ENCODE measurements at places on chromosomes 4 and X.
A peak's percentile ranks its signal among the peaks of the same experiment; 100 is the strongest.

DNA sequence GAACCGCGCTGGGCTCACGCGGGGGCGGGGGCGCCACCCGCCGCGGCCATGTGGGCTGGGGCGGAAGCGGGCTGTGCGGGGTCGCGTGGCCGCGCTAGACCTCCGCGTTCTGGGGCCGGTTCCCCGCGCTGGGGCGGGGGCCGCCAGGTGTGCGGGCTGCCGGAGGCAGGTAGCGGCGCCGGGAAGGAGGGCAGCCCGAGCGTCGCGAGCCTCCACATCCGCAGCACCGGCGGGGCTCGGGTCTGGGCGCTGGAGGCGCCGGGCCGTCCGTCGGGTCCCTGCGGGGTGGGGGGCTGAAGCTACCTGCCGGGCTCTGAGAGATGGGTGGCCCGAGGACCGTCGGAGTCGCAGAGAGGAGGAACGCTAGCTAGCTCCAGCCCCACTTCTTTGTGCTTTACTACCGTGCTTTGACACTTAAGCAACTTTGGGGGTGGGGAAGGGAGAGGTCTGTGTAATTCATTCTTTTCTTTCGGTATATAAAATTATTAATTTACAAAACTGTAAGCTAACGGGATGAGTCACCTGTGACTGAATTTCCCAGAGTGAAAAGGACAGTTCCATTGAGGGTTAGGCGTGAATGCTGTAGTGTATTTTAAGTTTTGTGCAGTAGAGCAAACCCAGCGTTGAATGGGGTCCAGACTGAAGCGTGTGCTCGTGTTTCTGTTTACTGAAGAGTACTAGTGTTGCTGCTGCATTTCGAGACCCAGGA is 689 bp downstream of the METAP1 start:
- peak; percentile 54 for DNase-seq

DNA sequence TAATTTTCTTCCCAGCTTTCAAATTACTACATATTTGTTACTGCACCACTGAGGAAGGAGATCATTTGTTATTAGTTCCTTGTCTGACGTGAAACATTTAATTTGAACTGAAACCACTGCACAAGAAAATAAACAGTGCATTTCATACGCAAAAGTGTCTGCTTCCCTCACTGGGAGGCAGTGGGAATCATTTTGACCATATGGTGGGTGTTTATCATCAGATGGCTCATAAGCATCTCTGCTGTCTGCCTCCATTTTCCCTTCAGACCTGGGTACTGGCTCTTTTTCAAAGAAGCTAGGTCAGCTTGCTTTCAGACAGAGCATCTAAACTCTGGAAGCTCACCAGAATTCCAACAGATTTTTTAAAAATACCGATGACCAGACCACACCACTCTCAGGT is 135.2 kb downstream of the PCDH19 start:
- DNase-seq, result no peak

- peak; percentile 85 for DNase-seq
Measured at GRCh38 chr4:4820261-4820660, 39.2 kb upstream of the MSX1 start.

DNA sequence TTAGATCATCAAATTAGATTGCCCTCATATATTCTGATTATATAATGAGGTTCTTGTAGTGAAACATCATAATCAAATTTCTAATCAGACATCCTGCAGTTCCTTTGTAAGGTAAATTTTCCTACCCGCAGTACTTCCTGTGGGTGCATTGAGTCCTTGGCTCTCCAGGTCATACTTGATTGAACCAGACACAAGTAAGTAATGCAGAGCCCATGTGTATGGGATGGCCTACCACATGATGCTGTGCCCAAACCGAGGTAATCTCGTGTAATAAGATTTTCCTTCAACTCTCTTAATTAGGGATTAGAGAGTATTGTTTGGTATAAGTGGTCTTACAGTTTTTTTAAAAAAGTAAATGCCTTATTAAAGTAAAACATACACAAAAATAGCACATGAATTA is 1841.8 kb downstream of the PCDH7 start:
- DNase-seq, result no peak

- DNase-seq, result no peak
Measured at GRCh38 chrX:116241001-116241400, 70.5 kb downstream of the AGTR2 start.

- DNase-seq, result no peak
Measured at GRCh38 chr4:43331226-43332051, 438.9 kb downstream of the GRXCR1 start.

DNA sequence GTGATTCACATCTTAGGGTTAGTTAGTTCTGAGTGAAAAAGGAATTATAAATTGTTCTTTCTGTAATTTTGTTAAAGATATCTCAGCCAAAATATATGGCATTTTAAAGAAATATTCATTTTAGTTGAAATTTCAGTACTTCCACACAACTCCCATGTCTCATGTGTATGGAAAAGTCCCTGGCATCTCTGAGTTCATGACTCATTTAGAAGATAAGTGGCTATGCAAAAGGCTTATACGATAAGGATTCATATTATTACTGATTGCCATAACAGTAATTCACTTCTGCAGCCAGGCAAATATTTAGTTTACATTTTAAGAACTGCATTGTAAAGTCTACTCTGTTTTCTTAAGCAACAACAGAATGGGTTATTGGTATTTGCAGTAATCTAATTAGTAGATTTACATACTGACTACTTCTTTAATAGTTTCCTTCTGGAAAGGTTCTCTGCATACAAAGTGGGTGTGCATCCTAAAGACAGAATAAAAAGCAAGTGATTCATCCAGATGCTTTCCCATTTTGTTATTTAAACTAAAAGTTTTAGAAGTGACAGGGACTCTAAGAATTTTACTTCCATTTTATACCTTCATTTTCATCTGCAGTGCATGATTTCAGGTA is 682.4 kb upstream of the PABPC4L start:
- DNase-seq, result no peak

DNA sequence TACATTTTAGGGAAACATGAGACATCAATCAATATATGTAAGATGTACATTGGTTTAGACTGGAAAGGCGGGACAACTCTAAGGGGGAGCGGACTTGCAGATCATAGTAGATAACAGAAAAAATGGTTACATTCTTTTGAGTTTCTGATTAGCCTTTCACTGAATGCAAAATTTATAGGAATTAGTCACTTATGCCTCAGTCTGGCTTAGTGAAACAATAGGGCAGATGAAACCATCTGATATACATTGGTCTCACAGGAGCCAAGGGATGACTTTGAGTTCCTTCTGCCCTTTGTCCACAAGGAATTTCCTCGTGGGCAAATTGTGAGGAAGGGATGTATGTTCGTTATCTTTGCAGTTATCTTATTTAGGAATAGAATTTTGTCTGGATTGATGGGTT is 128.2 kb downstream of the ARSF start:
- no peak for DNase-seq

DNA sequence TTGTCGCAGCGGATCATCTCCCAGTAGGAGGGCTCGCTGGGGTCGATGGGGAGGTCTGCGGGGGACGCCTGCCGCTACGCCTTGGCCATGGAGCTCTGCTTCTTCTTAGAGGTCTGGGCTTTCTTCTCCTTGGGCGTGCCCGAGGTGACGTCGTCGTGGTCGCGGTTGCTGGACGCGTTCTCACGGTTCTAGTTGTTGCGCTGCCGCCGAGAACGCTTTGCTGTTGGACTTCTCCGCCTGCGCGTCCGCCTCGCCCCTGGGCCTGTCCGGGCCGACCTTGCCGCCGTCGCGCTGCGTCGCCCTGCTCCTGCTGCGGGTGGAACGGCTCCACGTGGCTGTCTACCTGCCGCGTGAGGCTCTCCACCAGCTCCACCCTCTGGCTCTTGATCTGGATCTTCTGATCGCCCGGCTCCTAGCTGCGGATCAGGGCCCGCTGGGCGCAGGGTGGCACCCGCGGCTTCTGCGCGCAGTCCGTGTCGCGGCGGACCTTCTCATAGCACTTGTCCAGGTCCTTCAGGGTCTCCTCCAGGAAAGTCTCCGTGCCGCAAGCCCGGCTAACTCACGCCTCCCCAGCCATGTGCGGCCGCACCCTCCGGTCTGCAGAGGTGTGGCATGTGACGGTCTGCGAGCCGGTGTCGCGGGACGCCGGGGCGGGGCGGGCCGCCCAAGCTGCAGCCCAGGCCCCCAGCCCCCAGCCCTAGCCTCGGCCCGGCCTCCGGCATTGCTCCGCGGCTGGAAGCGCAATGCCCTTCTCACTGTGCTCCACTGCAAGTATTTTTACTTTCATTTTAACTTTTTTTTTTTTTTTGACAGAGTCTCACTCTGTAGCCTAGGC is 40.5 kb upstream of the OGT start:
- DNase-seq, result peak; percentile 69

GRCh38 chr4:127783026-127783769 is 1.1 kb downstream of the HSPA4L start:
- peak; percentile 86 for DNase-seq

DNA sequence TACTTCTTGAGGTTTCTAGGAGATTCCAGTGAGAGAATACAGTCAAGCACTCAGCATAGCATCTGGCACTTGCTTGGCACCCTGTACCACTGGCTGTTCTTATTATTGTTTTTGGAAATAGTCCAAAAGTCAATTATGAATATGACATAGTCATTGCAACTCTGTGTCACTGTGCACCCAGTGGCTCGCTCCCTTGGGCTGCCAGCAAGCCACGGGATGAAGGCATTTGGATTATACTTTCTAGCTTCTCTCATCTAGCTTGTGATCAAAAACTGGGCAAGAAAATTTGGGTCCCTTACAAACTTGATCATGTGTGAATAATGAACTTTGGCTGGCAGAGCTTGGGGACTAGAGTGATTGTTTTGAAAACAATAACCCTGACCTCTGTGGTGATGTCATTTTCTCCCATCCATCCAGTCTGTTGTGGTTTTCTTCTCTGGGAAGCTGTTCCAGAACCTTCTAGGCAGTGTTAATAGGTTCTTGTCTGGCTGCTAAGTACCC is 32.7 kb upstream of the LIMCH1 start:
- peak; percentile 39 for DNase-seq

GRCh38 chr4:152894673-152895072 is 41.5 kb upstream of the FHDC1 start:
- no peak for DNase-seq

DNA sequence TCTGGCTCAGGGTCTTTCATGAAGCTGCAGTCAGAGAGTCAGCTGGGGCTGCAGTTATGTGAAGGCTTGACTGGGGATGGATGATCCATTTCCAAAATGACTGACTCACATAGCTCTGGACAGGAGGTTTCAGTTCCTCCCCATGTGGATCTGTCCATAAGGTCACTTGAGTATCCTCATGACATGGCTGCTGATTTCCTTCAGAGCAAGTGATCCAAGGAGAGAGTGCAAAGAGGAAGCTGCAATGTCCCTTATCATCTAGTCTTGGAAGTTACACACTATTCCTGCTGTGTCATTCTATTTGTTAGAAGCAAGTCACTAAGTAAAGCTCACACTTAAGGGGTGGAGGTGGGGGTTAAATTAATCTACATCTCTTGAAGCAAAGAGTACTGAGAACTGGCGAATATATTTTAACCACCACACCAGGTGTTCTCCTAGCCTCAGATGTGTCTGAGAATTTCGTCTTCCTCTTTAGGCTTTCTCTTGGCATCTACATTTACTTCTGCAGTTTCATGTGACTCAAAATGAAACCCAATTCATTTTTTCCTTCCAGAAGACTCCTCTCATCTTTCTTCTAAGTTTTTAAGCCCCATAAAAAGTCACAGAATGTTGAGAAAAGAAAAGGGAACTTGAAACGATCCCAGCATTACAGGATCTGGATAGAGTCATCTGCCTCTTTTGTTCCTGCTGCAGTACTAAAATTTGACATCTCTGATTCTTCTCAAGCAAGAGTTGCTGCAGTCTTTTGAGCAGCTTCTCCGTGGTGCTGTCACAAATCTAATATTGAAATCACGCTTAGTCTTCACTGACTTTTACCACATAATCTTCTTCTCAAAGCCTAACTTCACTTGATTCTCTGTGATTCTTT is 3.8 kb upstream of the GRPR start:
- DNase-seq, result no peak

DNA sequence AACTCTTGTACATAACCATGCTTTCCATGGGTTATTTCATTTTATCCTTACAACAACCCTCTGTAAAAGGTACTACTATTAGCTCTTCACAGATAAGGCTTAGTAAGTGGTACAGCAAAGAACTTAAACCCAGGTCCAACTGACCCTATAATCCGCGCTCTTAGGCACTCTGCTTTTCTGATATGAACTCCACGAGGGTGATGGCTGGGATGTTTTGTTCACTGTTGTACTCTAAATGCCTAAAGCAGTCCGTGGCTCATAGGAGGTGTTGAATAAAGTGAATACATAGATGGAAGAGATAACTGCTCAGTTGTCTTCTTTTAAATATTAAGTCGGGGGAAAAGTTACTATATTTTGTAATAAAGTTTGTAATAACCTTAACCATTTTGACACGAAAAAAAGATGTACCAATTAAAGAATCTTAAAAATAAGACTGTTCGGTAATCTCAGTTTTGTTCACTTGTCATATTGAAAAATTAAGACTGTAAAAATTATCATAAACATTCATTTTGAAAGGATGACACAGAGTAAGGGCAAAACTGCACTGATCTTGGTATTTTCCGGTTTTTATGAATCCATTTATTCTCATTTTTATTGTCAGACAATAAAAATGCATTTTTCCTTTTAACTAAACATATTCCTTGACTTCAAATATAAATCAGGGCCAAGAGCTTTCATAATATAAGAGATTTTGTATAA is 166.5 kb downstream of the FBXW7 start:
- DNase-seq, result peak; percentile 21

GRCh38 chrX:136227948-136228838 is 23.0 kb downstream of the MAP7D3 start:
- DNase-seq, result no peak

- DNase-seq, result no peak
Measured at GRCh38 chrX:18654875-18655836, 16.8 kb downstream of the RS1 start.

- no peak for DNase-seq
Measured at GRCh38 chr4:125115476-125115875, 199.3 kb upstream of the FAT4 start.

GRCh38 chr4:170414961-170415360 is 325.2 kb upstream of the AADAT start:
- DNase-seq, result no peak

DNA sequence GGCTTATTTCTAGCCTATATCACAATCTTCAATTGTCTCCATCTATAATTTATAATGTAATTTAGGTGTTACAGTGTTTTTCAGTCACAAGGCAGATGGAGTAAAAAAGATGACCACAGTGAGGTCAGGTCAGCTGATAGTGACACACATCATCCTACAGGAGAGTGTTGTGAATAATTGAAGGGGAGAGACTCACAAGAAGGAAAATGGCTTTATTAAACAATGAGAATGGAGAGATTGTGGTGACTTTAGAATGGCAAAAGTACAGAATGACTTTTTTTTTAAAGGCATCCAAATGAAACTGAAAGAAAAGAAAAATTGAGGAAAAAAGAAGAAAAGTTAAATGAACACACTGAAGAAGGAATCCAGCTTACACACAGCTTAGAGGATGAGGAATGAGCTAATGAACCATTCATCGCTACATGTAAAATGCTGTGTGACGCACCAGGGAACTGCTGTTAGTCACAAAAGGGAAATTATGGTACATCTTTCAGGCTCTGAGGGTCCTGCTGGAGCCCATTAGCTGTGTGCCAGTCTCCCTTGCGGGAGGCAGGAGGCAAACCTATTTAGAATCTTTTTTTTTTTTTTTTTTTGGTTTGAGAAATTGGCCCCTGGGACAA is 56.6 kb downstream of the SPRY1 start:
- peak; percentile 70 for DNase-seq
